ENCODE measurements at places on chromosomes 1 and 21. TPM values are rescaled to one million over a fixed set of nuclear protein-coding genes. Genes with fewer than 3 reads are reported as not detected.
A peak's percentile ranks its signal among the peaks of the same experiment; 100 is the strongest.

NBPF10 gene
- 4.2 TPM for total RNA-seq

CELA2B gene
- total RNA-seq = not detected

SMYD3 gene
- total RNA-seq = 29.3 TPM

SLC66A1 gene
- total RNA-seq = 11.3 TPM

CACNA1S gene
- not detected for total RNA-seq

NUF2 gene
- total RNA-seq = 1.3 TPM

- DNase-seq = no peak
Measured at GRCh38 chr1:10598389-10598702, 123.6 kb downstream of the PEX14 start.

DNA sequence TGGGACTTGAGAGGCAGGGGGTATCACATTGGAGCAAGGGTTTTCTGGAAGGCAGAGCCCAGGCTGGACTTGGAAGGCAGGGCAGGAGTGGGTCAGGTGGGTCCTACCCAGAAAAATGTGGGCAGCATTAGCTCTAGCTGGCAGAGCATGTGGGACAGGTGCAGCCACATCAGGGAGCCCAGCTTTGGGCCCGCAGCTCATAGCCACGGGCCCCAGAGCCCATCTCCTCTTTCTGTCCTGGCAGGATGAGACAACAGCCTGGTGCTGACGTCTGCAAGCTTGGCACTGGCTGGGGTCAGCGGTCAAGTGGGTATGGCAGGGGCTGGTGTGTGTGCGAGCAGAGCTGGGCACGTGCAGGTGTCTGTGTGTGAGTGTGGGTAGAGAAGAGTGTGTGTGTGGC lies 154.7 kb downstream of the GRIK3 start:
- DNase-seq = peak; percentile 30

DNA sequence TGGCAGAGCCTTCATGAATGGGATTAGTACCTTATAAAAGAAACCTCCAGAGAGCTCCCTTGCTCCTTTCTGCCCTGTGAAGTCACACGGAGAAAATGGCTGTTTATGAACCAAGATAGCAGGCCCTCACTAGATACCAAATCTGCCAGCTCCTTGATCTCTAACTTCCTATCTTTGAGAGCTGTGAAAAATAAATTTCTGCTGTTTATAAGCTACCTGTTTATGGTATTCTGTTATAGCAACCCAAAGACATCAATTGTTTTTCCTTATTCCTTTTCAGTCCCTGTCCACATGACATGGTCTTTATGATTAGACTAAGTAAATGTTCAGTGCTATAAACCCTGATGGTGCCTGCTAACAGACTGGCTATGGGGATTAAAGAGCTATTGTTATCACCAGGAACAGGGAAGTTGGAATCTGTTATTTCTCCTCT lies 9.7 kb upstream of the STIL start:
- no peak for DNase-seq

GRCh38 chr1:44808938-44809917 lies 905 bp downstream of the BTBD19 start:
- DNase-seq = no peak

DNA sequence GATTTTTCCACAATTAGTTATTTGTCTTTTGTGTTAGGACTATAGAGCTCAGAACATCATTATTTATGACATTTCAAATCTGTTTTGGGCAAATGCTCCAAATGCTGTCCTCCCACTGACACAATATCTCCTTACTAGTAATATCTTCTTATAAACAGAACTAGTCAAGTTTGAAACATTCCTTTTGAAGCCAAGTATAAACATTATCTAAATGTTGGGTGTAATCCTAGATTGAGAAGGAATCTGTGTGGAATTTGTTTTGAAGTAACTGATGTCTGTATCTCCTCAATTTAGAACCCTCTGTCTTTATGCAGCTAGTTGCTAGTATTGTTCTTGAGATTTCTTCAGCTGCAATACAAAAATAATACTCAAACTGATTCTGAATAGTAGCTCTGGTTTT lies 28.5 kb upstream of the PAXBP1 start:
- no peak for DNase-seq

- DNase-seq = no peak
Measured at GRCh38 chr1:225277445-225277844, 150.4 kb downstream of the LBR start.

DNA sequence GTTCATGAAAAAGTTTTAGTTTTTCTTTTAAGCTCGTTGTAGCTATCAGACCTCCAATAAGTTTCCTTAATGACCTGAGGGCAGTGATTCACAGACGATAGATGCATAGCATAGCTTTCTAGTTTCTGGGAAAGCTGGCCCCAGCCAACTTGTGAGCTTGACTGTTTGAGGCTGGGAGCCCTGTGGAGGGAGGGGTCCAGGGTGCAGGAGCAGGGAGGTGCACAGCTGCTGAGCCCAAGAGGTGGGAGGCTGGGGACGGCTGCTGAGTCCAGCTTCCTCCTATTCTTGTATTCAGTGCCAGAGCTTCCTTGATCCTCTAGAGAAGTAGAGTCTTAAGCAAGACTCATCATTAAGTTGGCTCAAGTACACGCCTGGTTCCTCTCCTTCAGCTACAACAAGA lies 11.0 kb upstream of the AVPR1B start:
- no peak for DNase-seq

All from ureter (tissue), 1 donor.